Ovary (tissue), 10 donors: ENCODE measurements at places on chromosomes 16 and 17. TPM values are rescaled to one million over a fixed set of nuclear protein-coding genes. Genes with fewer than 3 reads are reported as not detected.
A peak's percentile ranks its signal among the peaks of the same experiment; 100 is the strongest.

The FOXF1 gene
- 0.22 TPM for total RNA-seq

GRCh38 chr16:84368308-84368996 is at the start of gene ATP2C2:
Gene ATP2C2 (plus strand): TSS chr16:84368538. CDS start chr16:84368616, 78 bp downstream.
- H3K36me3 ChIP-seq = no peaks in the 10 kb centered on the region
- no peaks in the 10 kb centered on the region for H3K27me3 ChIP-seq
- H3K4me3 ChIP-seq = peak within 1 kb of the TSS; percentile 12

DNA sequence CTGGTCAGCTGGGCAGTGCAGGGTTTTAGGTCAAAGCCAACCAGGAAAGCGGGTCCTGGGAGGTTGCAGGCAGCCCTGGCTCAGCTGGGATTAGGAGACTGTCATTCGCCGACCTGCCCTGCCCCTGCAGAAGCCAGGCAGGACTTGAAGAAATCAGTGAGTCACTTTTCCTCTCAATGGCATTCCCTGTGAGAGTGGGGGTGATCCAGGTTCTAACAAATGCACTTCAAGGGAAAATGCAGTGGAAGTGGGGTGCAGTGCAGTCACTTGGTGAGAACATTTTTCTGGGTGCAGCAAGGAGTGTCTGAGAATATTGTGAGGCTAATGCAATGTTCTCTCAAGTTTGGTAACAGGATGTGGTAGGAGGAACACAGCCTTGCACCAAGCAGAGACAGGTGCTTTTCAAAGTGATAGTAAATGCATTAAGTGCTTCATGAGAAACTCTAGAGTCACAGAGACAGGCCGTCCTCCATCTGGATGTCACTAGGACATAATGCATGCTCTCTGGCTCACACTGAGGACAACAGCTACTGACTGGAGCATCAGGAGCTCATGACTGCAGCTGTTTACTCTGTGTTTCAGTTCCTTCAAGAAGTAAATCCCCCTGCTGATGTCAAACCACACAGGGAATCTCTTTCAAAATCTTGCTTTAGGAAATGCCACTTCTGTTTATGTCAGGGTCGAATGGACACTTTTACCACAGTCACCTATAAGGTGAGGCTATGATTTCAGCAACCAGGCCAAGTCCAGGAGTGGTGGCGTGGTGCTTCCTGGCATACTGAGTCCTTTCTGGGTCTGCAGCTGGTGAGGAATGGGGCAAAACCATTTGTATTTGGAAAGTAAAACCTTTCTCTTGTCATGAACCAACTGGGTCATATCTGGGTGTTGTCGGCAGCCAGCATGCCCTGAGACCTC is 16.7 kb downstream of the CDK5R1 start:
- H3K4me3 ChIP-seq = no peak overlapping the region
- no peak for DNase-seq
- H3K4me1 ChIP-seq = no peaks in the 10 kb centered on the region
- H3K27ac ChIP-seq = no peak overlapping the region

- no peaks in the 10 kb centered on the region for H3K27me3 ChIP-seq
- H3K4me1 ChIP-seq = no peaks in the 10 kb centered on the region
- H3K4me3 ChIP-seq = no peak overlapping the region
- DNase-seq = no peak
Observed at GRCh38 chr17:9380361-9380760, 195.3 kb downstream of the STX8 start.
